ENCODE measurements at places on chromosomes 7 and 10.

DNA sequence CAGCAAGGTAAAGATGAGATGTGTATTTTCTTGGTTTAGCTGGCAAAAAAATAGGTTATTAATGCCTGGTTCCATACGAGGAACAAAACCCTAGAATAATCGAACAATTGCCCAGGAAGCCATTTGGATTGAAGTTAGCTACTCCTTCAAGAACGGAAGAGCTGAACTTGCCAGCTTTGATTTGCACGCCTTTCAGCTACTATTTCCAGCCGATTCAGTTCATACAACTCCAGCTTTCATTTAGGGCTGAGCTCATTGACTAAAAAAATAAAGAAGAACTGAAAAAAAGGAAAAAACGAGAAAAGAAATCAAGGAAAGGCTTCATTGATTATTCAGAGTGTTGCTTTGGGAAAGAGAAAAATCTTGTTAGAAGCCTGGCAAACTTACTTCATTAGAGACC is 60.4 kb downstream of the PTN start:
- DNase-seq: no peak

DNA sequence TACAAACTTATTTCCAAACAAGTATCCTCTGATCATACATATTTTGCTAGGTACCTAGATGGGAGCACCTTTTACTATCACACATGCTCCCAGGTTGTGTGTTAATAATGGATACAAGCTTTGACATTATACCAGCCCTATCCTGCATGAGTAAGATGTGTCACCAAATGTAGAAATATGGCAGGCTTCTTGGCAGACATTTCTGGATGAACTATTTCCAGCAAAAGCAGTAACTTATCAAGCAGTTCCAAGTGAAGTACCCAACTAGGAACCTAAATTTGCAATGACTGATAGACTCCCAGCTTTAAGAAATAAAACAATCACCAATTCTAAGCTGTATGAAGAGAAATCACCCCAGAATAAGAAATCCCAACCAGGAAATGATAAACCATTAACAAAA is 103.7 kb upstream of the TMEM72 start:
- DNase-seq: no peak

GRCh38 chr10:81872206-81872862 is 2.7 kb upstream of the NRG3 start:
- DNase-seq: no peak

GRCh38 chr10:27646194-27646593 is 99.4 kb downstream of the MKX start:
- peak; percentile 71 for DNase-seq

DNA sequence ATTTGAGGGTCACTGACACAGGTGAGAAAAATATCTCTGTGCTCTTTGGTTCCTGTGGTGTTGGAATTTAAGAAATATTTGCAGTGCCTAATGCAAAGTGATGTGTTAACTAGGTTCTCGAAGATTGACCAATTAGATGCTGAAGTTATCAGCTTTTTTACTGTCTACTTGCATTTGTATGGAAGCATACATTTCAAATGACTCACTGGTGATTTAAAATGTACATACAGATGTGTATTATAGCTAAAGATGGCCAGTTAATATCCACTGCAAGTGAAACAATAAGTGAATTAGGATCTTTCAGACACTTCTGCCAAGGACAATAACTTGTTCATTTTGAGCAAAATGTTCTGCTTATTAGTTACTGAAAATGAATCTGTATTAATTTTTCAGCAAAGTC is 205.0 kb downstream of the FANK1 start:
- DNase-seq: no peak

DNA sequence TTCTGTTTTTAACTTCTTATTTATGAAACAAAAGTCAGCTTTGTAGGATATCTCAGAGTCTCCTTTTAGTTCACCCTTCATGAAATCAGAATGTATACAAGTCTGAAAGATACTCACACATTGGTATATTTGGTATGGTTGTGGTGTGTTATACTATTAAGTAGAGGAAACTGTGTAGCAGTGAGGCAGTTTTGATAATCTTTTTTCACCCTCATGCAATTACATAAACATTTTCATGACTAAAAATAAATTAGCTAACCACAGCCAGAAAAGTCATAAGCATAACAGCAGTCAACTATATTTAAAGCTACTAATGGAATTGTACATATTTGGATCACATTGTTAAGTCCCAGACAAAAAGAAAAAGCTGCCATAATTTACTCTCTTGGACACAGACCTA is 62.1 kb downstream of the FAM185A start:
- DNase-seq: no peak
